HCEC 1CT (cell line): ENCODE measurements at places on chromosomes 7 and 10.

DNA sequence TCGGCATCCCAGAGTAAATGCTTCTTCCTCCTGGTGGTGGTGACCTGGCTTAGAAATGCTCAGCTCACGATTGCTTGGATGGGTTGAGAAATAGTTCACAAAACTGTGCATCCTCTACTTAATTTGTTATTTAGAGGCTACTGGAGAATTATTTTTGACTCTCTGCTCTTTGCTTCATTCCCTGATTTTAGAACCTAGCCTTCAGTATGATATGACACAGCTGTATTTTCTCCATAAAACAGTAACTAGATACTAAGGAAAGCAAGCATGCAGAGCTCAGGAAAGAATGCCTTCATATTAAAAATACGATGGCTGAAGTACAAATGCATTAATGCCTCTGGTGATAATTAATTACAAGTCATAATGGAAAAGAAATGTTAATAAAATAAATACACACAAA lies 602.0 kb upstream of the COBL start:
- no peak for DNase-seq

DNA sequence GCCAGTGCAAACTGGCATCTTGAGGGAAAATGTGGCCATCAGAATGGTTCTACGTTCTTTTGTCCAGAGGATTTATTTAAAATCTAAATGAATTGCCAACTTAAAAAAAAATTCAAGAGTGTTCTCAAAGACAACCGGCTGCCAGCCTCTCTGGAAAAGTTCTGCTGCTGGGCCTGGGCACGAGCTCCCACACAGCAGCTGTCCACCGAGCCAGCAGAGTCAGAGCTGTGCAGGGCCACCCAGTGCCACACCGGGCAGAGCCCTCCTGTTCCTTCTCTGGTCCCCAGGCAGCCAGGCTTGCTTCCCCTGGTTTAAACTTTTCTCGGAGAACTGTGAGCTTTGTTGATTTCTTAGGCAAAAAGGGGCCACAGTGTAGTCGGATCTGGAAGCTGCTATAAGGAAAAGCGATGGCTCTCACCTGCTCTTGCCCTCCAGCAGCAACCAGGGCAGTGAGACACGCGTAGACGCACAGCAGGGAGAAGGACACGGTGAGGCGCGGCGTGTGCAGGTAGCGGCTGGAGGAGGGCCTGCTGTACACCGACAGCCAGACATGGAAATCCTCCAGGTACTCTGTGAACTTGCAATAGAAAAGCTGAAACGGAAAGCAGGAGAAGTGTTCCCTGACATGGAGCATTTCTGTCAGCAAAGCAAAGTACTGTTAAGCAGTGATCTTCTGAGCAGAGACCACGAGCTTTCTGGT lies 111.6 kb downstream of the PKD1L1 start:
- no peak for DNase-seq

GRCh38 chr10:78381107-78381506 lies 347.4 kb downstream of the RPS24 start:
- no peak for DNase-seq

DNA sequence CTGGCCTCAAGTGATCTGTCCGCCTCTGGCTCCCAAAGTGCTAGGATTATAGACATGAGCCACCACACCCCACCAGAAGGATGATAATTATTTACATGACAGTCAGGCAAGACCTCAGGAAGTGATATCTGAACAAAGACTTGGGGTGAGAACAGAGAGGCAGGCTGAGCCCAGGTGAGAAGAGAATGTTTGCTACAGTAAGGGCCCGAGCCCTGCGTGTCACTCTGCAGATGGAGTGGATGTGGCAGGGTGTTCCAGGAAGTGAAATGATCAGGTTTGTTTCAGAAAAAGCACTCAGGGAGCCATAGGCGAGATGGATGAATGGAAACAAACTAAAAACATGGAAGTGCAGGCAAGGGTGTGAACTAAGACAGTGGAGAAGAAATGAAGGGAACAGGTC lies 22.2 kb downstream of the SFMBT2 start:
- DNase-seq = no peak

GRCh38 chr10:62250594-62251198 lies 17.9 kb downstream of the RTKN2 start:
- DNase-seq = peak; percentile 80

DNA sequence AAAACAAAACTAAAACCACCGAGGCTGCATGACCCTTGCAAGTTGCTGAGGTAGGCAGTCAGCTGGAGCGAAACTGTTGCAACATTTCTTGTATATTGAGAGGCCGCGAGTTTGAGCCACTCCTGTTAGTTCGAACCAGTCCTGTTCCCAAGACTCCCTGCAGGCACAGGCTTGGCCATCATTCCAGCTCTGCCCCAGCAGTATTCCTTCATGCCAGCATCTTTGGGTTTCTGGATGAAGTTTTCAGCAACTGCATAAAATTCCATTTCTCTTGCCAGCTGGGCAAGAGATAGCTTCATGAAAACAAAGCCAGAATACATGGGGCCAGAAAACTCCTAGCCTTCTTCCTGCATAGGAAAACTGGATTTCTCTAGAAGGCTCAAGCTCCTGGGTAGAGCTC lies 207.6 kb downstream of the FRMD4A start:
- no peak for DNase-seq

- DNase-seq = no peak
Measured at GRCh38 chr10:64880546-64880945, 1359.3 kb downstream of the REEP3 start.

DNA sequence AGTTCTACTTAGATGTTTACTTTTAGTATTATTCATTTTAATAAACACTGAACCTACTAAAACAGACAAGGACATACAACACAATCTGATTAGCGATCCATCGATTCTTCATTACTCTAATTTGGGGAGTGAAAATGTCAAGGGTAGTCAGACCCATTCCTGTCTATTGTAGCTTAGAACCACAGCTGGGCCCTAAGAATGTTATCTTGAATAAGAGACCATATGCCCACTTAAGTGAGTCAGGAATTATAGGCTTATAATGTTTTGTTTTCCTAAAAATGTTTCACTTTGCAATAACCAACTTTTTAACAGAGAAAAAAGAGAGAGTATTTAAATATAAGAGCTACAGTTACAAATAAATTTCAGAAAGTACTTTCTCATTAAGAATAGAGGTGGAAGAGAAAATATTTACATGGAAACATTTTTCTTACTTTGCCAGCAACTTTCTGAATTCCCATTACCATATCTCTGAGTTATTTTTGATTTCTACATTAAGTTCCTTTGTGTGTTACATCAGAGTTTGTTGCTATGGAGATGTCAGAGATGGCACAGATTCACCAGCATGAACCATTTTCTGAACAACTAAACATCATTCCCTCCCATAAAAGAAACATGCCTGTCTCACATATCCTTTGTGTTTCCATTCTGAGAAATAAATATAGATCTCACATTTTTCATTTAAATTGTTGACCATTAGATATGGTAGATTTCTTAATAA lies 75.4 kb upstream of the SLC13A1 start:
- no peak for DNase-seq

DNA sequence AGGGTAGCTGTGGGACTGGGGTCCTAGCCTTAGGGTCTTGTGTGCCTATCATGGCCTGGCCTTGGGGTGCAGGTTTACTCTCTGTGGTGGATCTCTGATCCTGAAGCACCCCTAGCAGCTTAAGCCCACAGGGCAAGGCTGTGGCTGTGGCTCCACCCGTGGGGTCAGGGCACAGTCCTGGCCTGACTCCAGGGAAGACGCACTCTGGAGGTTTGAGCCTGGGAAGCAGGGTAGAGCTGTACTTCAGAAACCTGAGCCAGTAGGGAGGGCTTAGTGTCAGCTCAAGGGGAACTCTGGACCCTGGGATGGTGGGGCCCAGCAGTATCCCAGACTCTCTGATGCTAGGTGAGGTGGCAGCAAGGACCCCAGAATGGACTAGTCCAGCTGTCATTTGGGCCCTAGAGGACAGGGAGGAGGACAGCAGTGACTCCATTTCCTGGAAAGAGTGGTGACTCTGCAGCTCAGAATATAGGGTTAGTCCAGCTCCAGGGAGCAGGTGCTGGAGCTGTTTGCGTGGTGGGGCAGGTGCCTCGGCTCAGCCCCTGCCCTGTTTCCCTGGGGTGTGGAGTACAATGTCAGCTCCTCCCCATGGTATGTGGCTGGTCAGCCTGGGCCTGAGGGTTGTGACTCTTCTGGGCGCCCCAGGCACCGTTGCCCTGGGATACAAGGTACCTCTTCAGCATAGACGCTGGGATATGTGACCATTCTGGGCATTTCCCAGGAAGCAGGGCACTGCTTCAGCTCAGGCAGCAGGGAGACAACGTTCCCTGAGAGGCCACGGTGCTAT lies 15.8 kb downstream of the GTPBP4 start:
- DNase-seq = no peak

DNA sequence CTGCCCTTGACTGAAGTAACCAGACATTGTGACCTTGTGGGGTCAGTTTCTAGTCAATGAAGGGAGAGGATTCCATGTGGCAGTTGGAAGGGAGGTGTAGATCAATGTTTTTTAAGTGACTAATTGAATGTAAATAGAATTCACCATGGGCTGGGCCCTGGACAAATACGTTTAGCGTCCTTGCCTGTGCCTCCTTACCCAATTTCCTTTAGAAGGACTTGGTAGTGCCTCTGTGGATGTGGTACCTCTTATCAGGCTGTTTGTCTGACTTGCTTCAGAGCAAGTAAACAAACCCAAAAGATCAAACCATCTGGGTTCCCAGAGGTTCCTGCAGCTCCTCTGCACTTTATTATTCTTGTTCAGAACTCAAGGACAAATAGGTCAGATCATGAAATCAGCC lies 4.3 kb upstream of the KAT6B start:
- DNase-seq = no peak

GRCh38 chr7:15554081-15554480 lies 7.7 kb downstream of the AGMO start:
- DNase-seq = peak; percentile 64

GRCh38 chr7:32259931-32260596 lies 189.9 kb upstream of the PDE1C start:
- DNase-seq = no peak

DNA sequence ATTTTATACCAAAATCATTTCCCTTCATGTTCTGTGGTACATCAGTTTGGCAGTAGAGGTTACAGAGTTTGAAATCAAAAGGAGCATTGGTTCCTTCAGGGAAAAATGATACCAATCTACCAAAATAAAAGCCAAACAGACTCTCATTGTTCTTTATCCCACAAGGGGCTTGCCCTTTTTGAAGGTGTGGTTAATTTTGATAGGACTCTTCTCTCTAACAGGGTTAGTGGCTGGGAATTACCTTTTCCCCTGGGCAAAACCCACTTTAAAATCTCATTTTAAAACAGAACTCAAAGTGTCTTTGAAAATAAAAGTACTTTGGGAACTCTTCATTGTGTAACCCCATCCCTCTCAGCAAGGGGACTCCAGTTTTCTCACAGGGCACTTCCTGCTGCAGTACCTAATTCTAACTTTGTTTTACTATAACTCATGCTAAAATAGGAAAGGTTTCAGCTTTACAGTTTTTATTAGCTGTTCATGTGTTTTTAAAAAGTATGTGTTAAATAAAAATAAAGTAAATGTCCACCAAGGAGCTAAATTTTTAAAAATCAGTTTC lies 30.6 kb downstream of the SMNDC1 start:
- no peak for DNase-seq

DNA sequence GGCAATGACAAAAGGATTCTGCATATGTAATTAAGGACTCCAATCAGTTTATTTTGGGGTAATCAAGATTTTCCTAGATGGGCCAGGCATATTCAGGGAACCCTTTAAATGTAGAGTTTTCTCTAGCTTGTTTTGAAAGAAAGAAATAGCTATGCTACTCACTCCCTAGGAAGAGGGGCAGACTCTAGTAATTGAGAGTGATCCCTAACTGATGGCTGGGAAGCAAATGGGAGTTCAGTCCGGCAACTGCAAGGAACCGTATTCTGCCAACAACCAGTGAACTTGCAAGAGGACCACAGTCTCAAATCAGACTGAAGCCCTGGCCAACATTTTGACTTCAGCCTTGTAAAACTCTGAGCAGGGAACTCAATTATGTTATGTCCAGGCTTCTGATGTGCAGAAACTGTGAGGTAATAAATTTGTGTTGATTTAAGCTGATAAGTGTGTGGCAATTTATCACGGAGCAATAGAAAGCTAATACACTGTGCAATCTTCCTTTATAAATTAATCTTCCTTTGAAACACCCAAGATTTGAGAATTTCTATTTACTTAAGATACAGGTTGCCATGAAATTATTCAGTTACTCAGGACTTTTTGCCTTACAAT lies 14.0 kb downstream of the AOAH start:
- DNase-seq = no peak

GRCh38 chr10:74333174-74333573 lies 182.2 kb downstream of the ADK start:
- peak; percentile 49 for DNase-seq

GRCh38 chr7:87113077-87113476 lies 39.2 kb upstream of the DMTF1 start:
- DNase-seq = no peak

GRCh38 chr10:47458466-47459154 lies 25.3 kb downstream of the ANXA8 start:
- peak; percentile 67 for DNase-seq

DNA sequence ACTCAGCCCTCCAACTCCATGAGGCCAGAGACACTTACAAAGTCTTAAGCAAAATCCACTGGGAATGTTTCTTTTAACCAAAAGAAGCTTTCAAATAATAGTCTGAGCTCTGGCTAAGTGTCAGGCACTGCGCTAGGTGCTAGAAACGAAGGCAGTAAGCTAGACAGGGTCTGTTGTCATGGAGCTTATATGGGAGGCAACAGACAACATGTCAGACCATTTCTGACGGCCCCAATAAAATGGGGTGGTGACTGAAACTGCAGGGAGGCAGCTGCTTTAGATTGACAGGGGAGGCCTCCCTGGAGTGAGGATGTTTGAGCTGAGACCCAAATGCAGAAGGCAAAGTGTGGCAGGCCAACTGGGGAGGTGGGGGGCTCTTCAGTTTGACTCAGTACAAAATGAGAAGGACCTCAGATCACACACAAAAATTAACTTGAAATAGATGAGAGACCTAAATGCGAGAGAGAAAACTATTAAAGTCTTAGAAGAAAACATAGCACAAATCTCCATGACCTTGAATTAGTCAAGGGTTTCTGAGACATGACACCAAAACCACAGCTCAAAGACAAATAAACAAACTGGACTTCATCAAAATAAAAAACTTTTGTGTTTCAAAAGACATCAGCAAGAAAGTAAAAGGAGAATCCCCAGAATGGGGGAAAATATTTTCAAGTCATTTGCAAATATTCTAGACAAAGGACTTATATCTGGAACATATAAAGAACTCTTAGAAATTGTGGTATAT lies 40.6 kb downstream of the SH3PXD2A start:
- peak; percentile 43 for DNase-seq

DNA sequence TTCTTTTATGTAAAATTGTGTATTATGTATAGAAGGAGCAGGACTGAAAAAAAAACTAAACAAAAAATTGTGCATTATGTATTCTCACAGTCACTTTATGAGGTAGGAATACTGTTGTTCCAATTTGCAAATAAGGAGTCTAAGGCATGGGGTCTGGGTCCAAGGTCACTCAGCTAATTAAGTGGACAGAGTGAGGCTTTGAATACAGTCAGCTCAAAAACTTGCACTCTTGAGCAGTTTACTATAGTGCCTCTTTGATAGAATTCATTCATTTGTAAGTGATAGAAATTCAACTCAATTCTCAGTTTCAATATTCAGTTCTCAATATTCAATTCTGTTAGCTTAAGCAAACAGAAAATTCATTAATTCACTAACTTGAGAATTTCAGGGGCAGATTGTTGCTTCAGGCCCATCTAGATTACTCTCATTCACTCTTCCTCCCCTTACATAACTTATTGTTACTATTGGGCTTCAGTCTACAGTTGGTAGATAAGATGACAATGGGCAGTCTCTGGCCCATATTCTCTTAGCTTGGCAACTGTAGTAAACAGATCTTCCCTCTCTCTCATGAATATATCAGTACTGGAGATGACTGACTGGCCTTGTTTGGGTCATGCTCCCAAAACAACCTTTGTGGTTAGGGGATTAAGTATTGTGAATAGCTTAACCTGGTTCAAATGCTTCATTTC lies 86.6 kb downstream of the BTAF1 start:
- no peak for DNase-seq
